Left lung (tissue), 14 donors: ENCODE measurements at places on chromosomes 2 and 18. TPM values are rescaled to one million over a fixed set of nuclear protein-coding genes. Genes with fewer than 3 reads are reported as not detected.

SPC25 gene
- 1.4 TPM for total RNA-seq

NUP35 gene
- total RNA-seq: 13.3 TPM

HOXD13 gene
- not detected for total RNA-seq

RIT2 gene
- total RNA-seq: not detected

KATNAL2 gene
- total RNA-seq: 4.2 TPM

COL5A2 gene
- 122 TPM for total RNA-seq

AGXT gene
- not detected for total RNA-seq

CBLN2 gene
- total RNA-seq: not detected

CARF gene
- total RNA-seq: 7.5 TPM

PAX8 gene
- total RNA-seq: 2.6 TPM

SIX2 gene
- total RNA-seq: 0.26 TPM

EIF2B4 gene
- 30.7 TPM for total RNA-seq
